IPS DF 6.9 (cell line): ENCODE measurements at places on chromosomes 2 and 18.

DNA sequence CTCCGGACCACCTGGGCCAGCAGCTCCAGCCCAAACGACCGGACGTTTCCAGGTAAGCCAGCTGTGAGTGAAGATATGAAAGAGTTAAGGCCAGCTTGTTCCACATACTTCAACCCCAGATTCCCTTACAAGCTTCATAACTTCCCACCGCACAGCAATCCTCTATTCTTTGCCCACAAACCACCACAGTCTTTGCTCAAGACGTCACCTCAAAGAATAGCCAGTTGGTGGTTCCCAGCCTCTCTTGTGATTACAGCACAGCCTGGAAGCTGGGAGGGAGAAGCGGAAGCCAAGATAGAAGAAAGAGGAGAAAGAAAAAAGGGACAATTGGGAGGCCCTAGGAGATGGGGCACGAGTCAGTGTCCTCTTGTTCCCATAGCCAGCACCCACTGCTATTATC is 70.6 kb downstream of the NRP2 start:
- no peak overlapping the region for H3K27ac ChIP-seq
- no peak overlapping the region for H3K4me3 ChIP-seq
- DNase-seq, result no peak
- no peaks in the 10 kb centered on the region for H3K36me3 ChIP-seq
- peaks cover 10% of the 10 kb centered on the region for H3K4me1 ChIP-seq

- no peaks in the 10 kb centered on the region for H3K4me1 ChIP-seq
- H3K36me3 ChIP-seq, result no peaks in the 10 kb centered on the region
Observed at GRCh38 chr18:67428805-67429204, 87.7 kb downstream of the DSEL start.

- H3K36me3 ChIP-seq, result no peaks in the 10 kb centered on the region
- no peak for DNase-seq
- H3K4me3 ChIP-seq, result peak overlapping the region; percentile 84
- no peaks in the 10 kb centered on the region for H3K4me1 ChIP-seq
- H3K27me3 ChIP-seq, result no peaks in the 10 kb centered on the region
- no peak overlapping the region for H3K27ac ChIP-seq
Observed at GRCh38 chr18:62186499-62186773, 420 bp downstream of the PIGN start.

DNA sequence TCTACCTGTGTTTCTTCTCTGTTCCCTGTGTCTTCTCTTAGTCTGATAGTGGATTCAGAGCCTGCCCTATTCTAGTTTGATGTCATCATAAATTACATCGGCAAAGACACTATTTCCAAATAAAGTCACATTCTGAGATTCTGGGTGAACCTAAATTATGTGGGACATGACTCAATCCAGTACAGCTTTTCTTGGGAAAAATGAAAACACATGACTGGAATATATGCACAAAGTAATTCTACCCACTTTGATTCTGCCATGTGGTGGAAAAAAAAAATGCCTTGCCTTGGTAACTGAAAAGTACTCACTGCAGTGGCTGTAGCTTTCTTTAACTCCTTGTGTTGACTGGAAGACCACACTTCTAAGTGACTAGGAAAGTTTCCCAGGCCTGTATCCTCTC is 73.7 kb downstream of the LRATD1 start:
- H3K27me3 ChIP-seq, result no peaks in the 10 kb centered on the region
- H3K36me3 ChIP-seq, result no peaks in the 10 kb centered on the region
- no peak overlapping the region for H3K4me3 ChIP-seq
- no peak for DNase-seq
- H3K4me1 ChIP-seq, result peaks cover under 1% of the 10 kb centered on the region; the same call in 1 of the 2 replicates
- H3K27ac ChIP-seq, result no peak overlapping the region

DNA sequence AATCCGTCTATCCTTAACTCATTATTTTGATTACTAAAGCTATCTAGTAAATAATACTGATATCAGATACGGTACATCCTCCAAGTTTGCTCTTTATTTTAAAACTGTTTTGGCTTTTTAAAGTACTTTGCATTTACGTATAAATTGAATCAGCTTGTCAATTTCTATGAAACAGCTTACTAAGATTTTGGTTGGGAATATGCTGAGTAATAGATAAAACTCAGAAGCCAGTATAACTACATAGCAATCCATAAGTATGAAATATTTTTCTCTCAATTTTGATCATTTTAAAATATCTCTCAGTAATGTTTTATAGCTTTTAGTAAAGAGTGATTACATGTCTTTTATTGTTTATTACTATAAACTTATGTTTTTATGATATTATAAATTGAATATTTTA is 116.2 kb upstream of the SOX11 start:
- H3K4me1 ChIP-seq, result no peaks in the 10 kb centered on the region
- no peak overlapping the region for H3K27ac ChIP-seq
- H3K4me3 ChIP-seq, result no peak overlapping the region
- no peaks in the 10 kb centered on the region for H3K36me3 ChIP-seq
- H3K27me3 ChIP-seq, result no peaks in the 10 kb centered on the region
- no peak for DNase-seq

DNA sequence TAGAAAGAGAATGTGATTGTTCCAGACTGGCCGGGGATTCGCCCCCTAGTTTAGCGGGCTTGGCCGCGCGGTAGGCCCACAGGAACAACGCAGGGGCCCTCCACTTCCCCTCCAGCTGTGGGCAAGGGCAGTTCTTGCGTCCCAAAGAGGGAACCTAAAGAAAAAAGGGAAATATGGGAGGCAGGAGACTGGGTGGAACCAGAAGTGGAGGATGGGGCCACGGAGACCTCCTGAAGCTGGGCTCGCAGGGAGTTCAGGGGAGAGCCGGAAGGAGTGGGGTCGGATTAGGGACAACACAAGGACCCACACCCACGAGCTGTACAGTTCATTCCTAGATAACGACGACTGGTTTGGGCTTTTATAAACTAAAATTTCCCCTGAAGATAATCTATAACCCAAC is 18.2 kb downstream of the GNLY start:
- DNase-seq, result no peak
- no peaks in the 10 kb centered on the region for H3K27me3 ChIP-seq
- no peak overlapping the region for H3K27ac ChIP-seq
- no peaks in the 10 kb centered on the region for H3K4me1 ChIP-seq
- no peaks in the 10 kb centered on the region for H3K36me3 ChIP-seq

DNA sequence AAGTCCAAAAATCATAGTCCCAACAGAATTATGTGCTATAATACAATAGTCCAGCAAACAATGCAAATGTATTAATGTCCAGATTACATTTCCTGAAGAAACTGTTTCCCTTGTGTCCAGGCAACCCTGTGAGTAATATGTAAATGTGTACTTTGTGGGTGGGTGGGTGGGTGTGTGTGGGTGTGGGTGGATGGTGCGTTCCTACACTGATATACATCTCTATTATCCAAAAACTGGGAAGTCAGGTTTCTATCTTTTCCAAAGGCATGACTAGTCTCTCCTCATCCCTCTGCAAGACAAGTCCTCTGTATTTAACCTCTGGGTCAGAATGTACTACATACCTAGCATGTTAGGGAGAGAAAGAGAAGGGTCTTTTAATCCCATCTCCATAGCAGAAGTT is 71.6 kb downstream of the LNPK start:
- DNase-seq, result no peak
- no peak overlapping the region for H3K4me3 ChIP-seq
- no peaks in the 10 kb centered on the region for H3K4me1 ChIP-seq
- no peaks in the 10 kb centered on the region for H3K36me3 ChIP-seq
- H3K27ac ChIP-seq, result no peak overlapping the region

- no peak overlapping the region for H3K4me3 ChIP-seq
- no peak overlapping the region for H3K27ac ChIP-seq
- no peak for DNase-seq
- H3K36me3 ChIP-seq, result no peaks in the 10 kb centered on the region
- no peaks in the 10 kb centered on the region for H3K4me1 ChIP-seq
Observed at GRCh38 chr2:152352616-152353015, 17.6 kb downstream of the FMNL2 start.

GRCh38 chr2:167651406-167652151 is 595.8 kb downstream of the STK39 start:
- no peak overlapping the region for H3K27ac ChIP-seq
- H3K4me1 ChIP-seq, result no peaks in the 10 kb centered on the region

DNA sequence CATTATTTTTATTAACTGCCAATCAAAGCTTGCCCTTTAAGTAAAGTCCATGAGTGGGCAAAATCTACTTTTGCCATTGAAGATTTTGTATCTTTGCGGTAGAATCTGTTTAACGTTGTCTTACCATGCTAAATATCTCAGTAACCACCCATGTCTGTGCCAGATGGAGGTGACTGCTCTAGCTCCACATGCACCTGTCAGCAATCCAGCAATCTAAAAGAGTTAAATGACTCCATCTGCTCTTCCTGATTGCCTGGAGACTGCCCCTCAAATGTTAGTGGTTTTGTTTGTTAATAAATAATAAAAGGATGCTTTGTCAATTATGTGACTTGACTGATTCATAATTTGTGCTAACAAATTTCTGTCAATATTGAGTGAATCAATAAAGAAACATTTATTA is 141.7 kb downstream of the RBM43 start:
- H3K4me3 ChIP-seq, result no peak overlapping the region
- DNase-seq, result no peak
- H3K4me1 ChIP-seq, result no peaks in the 10 kb centered on the region
- H3K36me3 ChIP-seq, result no peaks in the 10 kb centered on the region

- H3K4me3 ChIP-seq, result no peak overlapping the region
- H3K36me3 ChIP-seq, result no peaks in the 10 kb centered on the region; the same call in 1 of the 2 replicates
- no peak for DNase-seq
- H3K27me3 ChIP-seq, result no peaks in the 10 kb centered on the region
- H3K4me1 ChIP-seq, result no peaks in the 10 kb centered on the region
- no peak overlapping the region for H3K27ac ChIP-seq
Observed at GRCh38 chr2:17682098-17682857, 71.3 kb downstream of the SMC6 start.

DNA sequence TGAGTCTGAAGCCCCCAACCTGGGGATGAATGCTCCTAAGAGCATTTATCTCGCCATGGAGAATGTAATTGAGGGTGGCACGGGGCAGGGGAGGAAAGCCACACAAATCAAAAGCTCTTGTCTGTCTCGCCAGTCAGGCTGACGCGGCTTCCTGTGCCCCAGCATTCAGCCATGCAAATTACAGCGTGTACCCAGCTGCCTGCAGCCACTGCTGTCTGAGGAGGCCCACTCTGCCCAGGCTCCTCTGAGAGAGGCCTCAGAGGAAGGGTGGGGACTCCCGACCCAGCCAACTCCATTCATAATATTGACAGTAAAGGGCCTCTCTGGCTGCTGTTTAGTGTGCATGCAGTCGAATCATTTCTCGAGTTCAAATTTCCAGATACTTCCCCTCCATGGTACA is 22.0 kb downstream of the SMAD7 start:
- no peaks in the 10 kb centered on the region for H3K27me3 ChIP-seq
- no peak overlapping the region for H3K27ac ChIP-seq
- H3K4me3 ChIP-seq, result no peak overlapping the region
- peaks cover 27% of the 10 kb centered on the region for H3K4me1 ChIP-seq
